ENCODE measurements at places on chromosomes 7 and 10.

GRCh38 chr7:80825499-80825898 lies 93.4 kb downstream of the SEMA3C start:
- no peak for DNase-seq

- no peak for DNase-seq
Measured at GRCh38 chr7:3436746-3437145, 135.7 kb downstream of the SDK1 start.

- no peak for DNase-seq
Measured at GRCh38 chr7:41732843-41733306, 30.0 kb upstream of the INHBA start.

GRCh38 chr7:104126411-104126841 lies 81.4 kb downstream of the ORC5 start:
- no peak for DNase-seq

All from CD4-positive, alpha-beta T cell treated with Interleukin-12 subunit alpha and Interleukin-12 subunit beta, for 1 hour (primary cell).